ENCODE measurements at places on chromosomes 7 and 10.

- peak; percentile 30 for DNase-seq
Observed at GRCh38 chr10:123043409-123043925, 34.7 kb downstream of the ACADSB start.

DNA sequence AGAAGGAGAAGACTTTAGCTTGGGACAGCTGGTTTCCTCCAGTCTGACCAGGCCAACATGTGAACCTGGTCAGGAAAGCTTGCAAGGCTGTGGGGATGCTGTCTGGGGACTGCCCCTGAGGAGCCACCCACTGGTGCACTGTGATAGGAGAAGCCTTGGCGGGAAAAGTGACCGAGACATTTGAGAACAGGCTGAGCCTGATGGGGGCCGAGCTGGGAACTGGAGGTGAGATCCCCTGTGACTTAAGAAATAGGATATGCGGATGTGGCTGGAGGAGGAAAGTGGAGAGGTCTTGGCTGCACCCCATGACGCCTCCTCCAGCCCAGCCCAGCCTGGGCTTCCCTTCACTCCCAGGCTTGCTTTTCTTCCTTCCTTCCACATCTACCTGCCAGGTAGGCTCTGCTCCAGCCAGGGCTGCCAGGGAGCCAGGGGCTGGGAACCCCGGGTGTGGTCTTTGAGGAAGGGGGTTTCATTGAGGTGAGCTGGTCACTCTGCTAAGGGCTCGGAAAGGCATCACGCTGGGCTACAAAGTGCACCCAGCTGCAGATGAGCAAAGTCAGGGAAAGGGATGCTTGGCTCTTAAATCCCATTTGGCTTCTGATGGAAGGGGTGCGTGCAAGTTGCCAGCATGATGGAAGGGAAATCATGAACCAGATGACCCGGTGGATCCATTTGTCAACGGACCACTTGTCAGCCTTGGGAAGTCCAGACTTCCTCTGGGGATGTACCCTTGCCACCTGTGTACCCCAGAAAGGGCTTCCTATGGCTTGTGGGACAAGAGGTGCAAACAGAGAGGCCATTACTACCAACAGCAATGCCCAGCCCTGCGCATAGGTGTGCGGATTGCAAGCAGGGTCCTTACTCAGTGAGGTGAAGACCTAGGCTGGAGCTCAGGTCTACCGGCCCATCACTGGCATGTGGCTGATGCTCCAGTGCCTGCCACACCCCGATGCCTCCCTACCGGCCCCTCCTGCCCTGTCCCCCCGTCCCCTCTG, 66.3 kb downstream of the C10orf143 start:
- DNase-seq, result no peak

DNA sequence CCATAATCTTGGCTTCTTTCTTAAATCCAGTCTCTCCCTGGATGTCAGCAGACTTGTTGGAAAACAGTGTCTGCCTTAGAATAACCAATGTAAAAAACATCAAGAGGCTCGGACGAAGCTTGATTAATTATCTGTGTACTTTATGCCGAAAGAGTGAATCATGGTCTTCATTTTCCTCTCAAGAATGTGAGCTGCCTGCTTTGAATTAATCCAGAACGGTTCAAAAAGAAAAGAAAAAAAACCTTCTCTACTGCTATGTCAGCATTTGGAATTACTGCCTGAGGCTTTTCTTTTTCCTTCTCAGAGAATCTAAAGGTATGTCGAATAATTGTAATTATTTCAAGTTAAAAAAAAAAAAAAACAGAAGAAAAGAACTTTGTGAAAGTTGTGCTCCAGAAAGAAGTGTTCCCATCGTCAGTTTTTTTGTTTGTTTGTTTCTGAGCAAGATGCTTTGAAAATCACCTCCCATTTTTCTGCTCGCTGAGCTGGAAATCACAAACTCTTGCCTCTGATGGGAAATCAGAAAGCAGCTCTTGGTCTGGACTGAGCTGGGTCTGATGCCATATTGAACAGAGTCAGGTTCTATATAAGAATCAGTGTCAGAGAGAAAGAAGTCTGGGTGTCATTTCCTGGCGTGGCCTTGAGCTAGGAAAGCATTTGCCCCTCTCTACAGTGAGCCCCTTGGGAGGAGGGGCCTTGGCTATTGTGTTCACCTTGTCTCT, 20.2 kb downstream of the PLPP4 start:
- DNase-seq, result peak; percentile 58

GRCh38 chr7:98467570-98468312, 66.9 kb upstream of the BAIAP2L1 start:
- DNase-seq, result no peak

GRCh38 chr7:70569335-70569819, 562.6 kb upstream of the GALNT17 start:
- peak; percentile 57 for DNase-seq

DNA sequence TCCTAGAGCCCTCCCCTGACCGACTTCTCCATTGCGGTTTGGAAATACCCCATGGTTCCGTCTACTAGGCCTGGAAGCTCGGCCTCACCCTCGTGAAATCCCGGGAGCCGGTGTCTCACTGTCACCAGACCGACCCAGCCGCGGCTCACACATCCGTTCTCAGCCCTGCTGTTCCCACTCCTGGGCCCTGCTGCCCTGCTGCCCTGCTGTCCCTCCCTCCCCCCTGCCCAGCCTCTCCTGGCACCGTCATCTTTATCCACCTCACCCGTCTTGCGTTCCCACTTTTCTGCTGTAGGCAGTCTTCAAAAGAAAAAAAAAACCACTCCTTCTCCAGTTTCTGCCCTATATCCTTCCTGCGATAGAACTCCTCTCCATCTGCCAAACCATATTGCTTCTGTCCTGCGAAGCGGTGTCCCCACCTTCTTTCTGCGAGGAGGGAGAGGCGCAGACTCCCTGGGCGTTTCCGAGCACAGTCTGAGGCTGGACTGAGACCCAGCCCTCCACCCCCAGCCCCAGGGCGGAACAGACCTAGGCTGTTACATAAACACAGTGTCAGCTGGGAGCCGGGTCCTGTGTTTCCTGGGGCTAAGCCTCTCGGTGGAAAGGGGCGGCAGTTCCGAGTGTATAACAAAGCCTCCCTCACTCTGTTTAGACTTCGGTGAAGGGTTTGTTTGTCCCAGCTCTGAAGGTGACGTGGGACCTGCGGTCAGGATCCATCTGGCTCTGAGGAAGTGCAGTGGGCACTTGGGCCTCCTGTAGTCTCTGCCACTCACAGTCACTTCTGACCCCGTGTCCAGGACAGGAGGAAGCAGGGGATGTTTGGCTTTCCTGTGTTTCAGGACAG, 2.8 kb downstream of the AGAP3 start:
- peak; percentile 29 for DNase-seq

- no peak for DNase-seq
Observed at GRCh38 chr7:45219130-45219529, 61.5 kb downstream of the RAMP3 start.

GRCh38 chr7:103143868-103144267, 5.0 kb downstream of the NAPEPLD start:
- DNase-seq, result no peak

DNA sequence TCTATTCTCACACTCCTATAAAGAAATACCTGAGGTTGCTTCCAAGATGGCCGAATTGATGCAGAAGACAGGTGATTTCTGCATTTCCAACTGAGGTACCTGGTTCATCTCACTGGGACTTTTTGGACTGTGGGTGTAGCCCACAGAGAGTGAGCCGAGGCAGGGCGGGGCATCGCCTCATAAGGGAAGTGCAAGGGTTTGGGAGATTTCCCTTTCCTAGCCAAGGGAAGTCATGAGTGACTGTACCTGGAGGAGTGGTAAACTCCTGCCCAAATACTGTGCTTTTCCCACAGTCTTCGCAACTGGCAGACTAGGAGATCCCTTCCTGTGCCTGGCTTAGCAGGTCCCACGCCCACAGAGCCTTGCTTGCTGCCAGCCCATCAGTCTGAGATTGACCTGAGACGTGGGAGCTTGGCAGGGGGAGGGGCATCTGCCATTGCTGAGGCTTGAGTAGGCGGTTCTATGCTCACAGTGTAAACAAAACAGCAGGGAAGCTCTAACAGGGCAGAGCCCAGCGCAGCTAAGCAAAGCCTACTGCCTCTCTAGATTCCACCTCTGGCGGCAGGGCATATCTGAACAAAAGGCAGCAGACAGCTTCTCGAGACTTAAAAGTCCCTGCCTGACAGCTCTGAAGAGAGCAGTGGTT, 152.2 kb downstream of the ARL4A start:
- DNase-seq, result no peak

GRCh38 chr10:48526011-48526821, 78.7 kb downstream of the ARHGAP22 start:
- DNase-seq, result peak; percentile 30

DNA sequence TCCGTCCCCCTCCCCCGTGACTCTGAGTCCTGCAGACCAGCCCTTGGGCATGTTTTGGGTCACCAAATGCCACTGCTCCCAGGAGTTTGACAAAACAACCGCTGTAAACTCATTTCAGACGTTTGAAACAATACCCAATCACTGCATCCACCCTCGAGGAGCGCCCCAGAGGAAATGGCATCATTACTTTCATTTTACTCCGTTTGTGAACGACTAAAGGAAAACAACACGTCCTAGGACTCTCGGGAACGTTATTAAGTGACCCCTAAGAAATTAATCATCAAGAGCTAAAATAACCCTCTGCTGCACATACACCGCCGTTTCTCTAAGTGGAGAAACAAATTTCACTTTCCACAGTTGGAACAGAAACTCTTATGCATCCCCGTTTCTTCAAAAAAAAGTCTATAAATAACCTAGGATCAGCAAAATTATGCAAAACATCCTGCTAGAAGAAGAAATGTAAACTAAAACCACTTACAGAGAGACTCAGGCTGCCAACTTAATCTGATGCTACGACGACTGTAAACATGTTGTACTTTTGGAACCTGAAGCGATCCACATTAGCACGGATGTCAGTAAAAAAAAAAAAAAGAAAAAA, 109.9 kb upstream of the EFCAB10 start:
- peak; percentile 6 for DNase-seq

DNA sequence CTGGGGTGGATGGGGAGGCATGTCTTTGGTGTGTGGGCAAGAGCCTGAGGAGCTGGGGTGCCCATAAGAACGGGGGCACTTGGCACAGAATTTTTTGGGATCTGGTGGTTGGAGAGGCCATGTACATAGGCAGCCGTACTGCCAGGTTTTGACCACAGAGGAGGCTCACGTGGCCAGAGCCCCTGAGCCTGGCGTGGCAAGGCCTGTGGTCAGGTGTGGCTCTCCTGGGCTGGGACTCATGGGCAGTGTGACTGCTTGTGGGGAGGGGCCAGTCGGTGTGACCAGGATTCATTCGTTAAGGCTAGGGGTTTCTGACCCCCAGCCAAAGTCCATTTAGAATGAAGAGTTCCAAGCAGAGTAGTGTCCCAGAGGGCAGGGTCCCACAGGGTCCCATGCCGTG, 38.2 kb downstream of the AGAP3 start:
- no peak for DNase-seq

- DNase-seq, result no peak
Observed at GRCh38 chr7:42642699-42643098, 269.2 kb downstream of the C7orf25 start.

- peak; percentile 27 for DNase-seq
Observed at GRCh38 chr10:113709221-113709838, 29.6 kb downstream of the CASP7 start.

DNA sequence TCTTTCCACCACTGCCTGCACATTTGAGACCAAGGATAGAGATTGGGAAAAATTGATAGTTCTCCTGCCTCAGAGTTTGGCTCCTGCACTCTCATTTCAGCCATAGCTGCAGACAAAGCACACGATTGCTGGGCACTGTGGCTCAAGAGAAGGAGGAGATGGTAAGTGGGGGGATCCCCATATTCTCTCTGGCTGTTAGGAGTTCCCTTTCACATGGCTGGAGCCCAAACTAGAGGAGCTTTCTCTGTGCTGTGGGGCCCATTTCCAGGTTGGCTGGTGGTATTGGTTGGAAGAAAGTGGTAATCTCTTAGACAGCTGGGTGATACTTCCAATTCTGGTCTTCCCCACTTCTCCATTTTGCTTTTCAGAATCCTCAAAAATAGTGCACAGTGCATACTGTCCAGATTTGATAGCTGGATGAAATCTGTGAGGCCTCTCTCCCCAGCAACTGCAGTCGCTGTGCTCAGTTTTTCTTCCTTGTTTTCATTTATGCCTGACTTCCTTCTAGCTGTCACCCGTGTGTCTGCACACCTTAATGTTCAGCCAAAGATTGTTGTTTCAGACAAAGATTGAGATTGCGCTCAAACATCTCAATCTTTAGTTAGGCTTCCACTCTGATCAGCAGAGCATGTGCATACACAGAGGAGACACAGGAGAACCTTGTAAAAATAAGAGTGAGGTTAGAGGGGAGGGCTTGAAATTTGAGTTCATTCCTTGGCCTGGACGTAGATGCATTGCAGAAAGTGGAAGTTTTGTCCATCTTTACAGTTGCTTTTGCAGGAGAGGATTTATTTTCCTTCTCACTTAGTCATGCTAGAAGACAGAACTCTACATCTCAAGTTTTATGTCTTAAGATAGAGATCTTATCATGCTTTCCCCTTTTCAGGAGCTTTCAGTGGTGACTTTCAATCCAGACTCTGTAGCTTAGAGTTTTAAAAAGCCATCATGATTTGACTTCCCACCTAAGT, 28.6 kb downstream of the RABGEF1 start:
- DNase-seq, result no peak

GRCh38 chr7:5750031-5750653, 31.3 kb downstream of the RNF216 start:
- DNase-seq, result no peak

GRCh38 chr7:42068554-42069280, 168.3 kb downstream of the GLI3 start:
- DNase-seq, result no peak

DNA sequence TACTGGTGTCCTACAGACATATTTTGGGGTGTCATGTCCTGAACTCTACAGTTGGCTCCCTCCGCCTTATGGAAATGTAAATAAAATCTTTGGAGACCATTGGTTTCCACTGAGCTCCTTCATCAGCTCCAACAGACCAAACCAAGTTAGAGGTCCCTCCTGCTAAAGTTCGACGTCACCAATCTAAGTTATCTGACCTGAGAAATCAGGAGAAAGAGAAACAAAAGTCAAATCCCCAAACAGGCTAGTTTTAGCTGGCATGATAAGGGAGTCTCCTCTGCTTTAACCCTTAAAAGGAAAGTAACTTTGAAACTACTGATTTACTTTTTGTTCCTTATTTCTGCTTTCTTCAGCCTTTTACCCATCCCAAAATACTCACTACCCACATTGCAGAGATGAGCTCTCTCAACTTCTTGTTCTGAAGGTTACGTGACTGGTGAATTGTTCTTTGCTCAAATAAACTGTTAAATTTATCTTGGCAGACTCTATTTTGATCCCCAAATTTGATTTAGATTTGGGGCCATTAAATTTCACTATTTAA, 39.9 kb downstream of the AVL9 start:
- DNase-seq, result no peak

DNA sequence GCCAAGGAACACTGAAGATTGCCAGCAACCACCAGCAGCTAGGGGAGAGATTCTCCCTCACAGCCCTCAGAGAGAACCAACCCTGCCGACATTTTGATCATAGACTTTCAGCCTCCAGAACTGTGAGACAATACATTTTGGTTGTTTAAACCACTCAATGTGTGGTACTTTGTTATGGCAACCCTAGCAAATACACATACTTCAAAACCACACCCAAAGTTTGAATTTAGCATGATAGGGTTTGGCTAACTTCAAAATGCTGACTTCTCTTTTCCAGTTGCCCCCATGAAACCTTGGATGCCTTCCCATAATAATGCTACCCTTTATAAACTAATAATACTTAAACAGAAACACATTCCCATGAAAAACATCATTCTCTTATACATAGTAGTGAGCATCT, 149.8 kb downstream of the DGKI start:
- no peak for DNase-seq

- DNase-seq, result no peak
Observed at GRCh38 chr10:31593124-31593523, 274.1 kb downstream of the ZEB1 start.

GRCh38 chr10:48410503-48410902, 104.0 kb downstream of the MAPK8 start:
- DNase-seq, result no peak
